ENCODE measurements at places on chromosomes 2 and 18.

DNA sequence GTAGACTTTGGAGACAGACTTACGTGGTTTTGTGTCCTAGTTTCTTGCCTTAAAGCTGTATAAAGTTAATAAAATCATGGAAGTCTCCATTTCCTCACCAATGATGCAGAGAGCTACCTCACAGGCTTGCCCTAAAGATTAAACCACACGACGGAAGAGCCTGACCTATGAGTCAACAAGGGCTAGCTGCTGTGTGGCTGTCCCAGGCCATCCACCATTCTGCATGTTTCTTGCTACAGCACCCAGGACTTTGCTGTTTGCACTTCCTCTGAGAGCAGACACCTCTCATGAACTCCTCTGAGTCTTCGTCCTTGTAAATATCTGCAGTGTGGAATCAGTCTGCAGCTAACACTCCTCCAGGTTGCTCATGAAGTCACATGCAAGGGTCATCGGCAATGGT is 160.0 kb upstream of the TRIB2 start:
- no peak for DNase-seq

- no peak for DNase-seq
Observed at GRCh38 chr2:156908825-156909224, 348.7 kb upstream of the GALNT5 start.

DNA sequence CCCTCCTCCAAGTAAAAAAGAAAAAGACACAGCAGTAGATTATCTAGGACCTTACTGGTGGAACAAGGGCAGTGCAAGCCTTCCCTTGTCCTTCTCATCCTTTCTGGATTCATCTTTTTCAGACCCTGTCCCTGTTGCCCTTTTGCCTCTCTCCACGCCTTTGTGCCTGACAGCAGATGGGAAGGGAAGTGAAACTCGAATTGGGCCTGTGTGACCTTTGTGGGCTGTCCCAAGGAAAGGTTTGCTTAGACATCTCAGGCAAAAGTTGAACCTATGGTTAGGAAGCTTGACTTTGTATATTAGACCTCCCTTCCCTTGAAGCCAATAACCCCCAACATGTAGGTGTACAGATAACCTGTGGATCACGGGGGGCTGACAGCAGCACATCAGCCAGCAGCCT is 185.3 kb downstream of the PRKCE start:
- no peak for DNase-seq

DNA sequence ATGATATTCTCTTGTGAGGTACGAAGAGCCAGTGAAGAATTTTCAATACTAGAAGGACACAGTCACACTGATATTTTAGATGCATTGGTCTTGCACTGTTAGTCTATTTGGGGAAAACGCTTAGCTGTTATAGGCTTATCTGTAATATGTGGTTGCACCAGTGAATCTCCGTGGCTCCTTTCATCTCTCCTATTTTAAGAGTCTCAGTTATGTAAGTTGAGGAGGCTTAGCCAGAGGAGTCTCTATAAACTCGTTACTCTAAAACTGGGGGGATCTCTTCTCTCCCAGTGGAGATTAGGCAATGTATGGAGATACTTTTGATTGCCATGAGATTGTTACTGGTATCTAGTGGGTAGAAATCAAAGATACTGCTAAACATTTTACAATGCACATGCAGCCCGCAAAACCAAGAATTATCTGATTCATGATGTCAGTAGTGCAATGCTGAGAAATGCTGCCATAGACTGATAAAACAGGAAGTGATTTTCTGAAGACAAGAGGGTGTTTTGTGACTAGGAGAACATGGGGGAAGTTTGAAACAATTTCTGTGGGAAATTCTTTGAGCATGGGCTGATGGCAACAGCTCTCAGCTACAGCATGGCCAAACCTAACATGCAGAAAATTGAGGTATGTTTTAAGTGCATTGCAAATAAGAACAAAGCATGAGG is 339.1 kb downstream of the SOX11 start:
- DNase-seq, result no peak

GRCh38 chr2:136116151-136116812 is 1.7 kb downstream of the CXCR4 start:
- DNase-seq, result peak; percentile 67

DNA sequence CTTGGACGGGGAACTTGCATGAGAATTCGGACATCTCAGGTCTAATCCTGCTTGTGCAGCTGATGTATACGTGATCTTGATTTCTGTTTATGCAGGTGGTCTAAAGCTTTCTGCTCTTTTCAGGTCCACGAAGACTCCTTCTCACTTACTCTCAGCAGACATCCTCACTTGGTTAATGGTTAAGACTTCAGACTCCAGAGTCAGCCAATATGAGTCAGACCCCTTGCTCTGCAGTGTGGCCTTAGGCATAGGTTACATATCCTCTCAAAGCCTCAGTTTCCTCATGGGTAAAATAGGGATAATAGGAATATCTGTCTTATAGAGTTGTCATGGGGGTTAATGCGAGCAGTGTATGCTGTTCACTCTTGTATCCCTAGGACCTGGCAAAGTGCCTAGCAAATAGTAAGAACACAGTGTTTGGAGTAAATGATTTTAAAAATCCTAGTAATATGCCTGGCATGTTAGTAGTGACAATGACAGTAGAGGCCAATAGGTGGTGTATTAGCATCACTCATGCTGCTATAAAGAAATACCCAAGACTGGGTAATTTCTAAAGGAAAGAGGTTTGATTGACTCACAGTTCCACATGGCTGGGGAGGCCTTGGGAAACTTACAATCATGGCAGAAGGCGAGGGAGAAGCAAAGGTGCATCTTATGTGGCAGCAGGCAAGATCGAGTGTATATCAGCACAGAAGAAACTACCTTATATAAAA is 42.3 kb downstream of the XRCC5 start:
- DNase-seq, result no peak

DNA sequence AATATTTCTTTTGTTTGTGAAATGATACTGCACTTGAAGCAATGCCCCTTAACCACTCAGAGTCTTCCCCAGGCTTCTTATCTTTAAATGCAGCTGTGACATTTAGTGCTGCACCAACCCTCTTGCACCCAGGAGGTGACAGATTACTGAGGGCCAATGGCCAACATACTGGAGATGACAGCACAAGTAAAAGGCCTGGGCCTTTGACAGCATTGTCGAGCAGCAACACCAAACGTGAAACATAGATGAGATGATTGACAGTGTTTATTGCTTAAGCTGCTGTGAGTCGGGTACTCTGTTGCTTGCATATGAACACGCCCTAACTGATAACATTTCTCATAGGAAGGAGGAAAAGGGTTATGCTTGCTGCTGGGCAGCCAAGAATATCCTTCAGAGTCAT is 80.3 kb downstream of the THNSL2 start:
- no peak for DNase-seq

- no peak for DNase-seq
Observed at GRCh38 chr2:39429746-39430145, 7.3 kb downstream of the MAP4K3 start.

DNA sequence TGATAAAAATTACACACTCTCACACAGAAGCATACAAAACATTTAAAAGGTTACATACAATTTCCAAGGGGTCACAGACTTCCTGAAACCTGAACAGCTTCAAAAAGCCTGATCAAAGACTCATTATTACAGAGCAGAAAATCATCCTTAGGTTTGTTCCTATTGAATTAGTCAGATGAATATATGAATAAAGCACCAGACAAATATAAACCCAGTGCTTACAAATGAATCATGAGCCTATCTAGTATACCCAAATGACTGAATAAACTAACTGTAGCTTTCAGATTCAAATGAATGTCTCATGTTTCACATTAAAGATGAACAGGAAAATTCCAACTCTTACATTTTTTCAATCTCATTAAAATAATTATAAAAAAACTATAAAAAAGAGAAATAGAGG is 550.3 kb downstream of the SUCLG1 start:
- DNase-seq, result no peak

- DNase-seq, result no peak
Observed at GRCh38 chr2:113230531-113230930, 48.2 kb downstream of the PAX8 start.

DNA sequence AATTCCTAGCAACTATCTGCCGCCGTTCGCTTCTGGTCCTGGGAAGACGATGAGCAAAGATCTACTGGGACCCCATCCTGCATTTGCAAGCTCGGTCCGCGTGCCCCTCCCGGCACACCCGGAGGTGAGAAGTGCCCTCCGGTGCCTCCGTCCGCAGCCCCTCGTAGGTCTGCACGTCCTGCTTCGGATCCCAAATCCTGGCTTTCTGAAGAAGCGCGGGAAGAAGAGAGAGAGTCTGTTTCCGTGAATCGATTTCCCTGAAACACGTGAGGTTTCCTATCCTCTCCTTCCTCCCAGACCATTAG is 5.0 kb upstream of the OSR1 start:
- DNase-seq, result no peak

DNA sequence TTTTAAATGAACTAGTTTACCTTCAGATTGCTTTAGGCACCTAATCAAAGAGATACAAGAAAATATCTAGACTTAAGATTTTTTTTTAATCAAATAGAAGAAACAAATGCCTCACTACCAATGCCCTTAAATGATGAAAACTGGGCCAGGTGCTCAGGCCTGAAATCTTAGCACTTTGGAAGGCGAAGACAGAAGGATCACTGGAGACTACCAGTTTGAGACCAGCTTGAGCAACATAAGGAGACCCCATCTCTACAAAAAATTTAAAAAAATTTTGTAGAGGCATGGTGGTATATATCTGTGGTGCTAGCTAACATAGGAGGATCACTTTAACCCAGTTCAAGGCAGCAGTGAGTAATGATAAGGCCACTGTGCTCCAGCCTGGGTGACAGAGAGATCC is 675.1 kb downstream of the NRXN1 start:
- DNase-seq, result no peak

DNA sequence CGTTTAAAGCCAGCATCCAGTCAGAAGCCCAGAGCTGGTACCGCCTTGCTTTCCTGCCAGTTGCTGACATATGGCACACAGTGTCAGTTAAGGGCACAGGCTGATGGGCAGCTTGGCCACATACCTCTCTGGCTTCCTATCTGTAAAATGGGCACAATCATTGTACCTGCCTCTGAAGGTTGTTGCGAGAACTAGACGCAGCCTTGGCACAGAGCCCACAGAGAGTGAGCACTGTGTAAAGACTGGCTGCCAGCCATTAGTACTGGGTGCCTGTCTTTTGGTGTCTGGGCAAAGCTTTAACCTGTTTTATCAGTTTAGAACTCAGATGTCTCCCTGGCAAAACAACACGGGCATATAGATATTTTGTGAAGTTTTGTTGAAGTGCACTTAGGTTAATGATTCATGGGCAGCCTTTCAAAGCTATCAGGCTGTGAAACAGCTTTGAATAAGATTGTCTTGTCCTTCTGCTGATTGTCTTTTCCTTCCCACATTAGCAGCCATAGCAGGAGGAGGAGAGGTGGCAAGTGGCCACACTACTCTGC is 269.5 kb downstream of the NEDD4L start:
- DNase-seq, result no peak

DNA sequence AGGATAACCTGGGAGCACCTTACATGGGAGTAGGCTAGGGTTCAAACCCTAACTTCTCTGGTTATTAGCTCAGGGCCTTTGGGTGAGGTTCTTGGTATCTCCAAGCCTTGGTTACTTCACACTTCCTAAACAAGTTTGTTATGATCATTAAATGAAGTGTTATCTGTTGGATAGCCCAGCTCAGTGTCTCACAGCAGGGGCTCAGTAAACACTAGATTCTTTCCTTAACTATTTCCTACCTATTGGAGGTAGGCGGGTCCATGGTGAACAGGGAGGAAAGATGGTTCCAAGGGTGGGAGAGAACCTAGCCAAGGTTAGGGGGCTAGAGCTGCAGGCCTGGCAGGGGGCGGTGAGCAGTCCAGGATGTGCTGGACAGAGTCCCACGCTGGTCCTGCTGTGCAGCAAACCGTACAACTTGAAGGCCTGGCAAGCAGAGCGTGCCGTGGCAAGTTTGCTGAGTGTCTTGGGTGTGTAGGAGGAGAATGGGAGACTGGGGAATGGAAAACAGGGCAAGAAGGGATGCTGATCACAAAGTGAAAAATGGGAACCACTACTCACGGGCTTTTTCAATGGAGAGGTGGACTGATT is 259.1 kb downstream of the PRKCE start:
- DNase-seq, result no peak

- peak; percentile 83 for DNase-seq
Observed at GRCh38 chr2:233413559-233414272, 59.4 kb downstream of the DGKD start.

- no peak for DNase-seq
Observed at GRCh38 chr2:37365669-37366068, 21.2 kb downstream of the QPCT start.

DNA sequence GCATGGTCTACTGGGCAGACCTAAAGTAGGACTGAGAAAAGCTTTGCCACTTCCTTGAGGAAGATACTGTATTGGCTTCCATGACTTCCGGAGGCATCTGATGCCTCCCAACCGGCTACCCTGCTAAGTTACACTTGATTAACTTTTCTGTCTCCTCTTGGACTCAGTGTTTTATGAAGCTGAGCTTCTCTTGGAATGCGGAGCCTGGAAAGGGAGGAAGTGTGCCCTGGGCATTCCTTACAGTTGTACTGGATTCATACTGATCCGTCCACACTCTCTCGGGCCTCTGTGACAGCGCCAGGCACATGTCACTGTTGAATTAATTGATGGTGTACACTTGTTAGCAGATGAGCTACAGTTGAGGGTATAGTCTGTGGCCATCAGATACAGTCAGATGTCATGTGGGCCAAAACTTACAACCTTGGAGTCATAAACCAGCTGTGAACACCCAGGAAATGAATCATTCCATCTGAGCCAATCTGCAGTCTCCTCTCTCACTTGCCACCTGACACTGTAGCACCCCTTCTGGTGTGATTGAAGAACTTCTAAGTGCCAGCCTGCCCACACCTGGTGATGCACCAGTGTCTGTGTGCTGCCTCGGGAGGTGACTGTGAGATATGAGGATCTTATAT is 122.5 kb downstream of the FHOD3 start:
- no peak for DNase-seq

GRCh38 chr18:63253428-63254372 is 65.9 kb downstream of the BCL2 start:
- no peak for DNase-seq

DNA sequence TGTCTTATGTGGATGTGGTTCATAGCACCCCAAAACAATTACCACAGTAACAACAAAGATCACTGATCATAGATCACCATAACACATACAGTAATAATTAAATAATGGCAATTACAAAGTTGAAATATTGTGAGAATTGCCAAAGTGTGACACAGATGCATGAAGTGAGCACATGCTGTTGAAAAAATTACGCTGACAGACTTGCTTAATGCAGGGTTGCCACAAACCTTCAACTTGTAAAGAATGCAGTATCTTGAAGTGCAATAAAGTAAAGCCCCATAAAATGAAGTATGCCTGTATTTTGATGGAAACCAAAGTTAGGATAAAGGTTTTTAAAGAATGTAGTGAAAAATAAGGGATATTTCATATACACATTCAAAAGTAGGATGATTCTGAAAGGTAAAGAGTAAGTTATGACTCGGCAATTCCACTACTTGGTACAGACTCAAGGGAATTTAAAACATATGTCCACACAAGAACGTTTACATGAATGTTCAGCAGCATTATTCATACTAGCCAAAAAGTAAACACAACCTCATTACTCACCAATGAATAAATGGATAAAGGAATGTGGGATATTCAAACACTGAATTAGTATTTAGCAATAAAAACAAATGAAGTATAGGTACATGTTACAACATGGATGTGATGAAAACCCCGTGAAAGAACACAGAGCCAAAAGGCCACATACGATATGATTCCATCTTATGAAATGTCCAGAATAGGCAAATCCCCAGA is 61.6 kb downstream of the SCN9A start:
- no peak for DNase-seq

Data from brain (organoid and tissue), 16 donors.